ENCODE measurements at places on chromosomes 11 and 22.
A peak's percentile ranks its signal among the peaks of the same experiment; 100 is the strongest.

DNA sequence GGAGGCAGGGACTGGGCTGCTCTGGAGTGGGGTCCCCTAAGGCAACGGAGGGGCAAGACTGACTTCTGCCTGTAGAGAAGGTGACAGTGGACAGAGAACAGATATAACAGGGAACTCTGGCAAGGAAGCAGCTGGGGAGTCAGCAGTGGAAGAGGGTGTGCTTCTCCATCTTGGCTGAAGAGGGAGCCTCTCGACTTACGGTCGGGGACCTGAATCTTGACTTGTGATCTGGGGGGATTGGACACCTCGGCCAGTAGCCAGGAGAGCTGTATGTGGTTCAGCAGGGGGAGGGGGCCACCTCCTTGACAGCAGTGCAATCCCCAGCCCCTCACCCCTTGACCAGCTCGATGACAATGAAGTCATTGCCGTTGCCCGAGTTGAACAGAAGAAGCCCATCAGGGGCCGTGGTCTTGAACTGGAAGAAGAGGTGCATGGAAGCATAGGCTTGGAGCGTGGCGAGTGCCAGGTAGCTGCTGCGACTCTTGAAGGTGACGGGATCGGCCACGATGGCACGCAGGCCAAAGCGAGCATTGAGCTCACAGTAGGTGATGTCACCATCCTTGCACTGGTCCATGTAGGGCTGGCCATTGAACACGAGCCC lies 60.0 kb downstream of the SLC22A12 start:
- peak; percentile 45 for DNase-seq

- no peak for DNase-seq
These were observed 18.2 kb upstream of the GRK3 start for GRCh38 chr22:25546242-25546641.

- DNase-seq = no peak
These were observed 51.3 kb downstream of the BTG4 start for GRCh38 chr11:111460856-111461255.

GRCh38 chr22:28952857-28953256 lies 69.5 kb downstream of the ZNRF3 start:
- no peak for DNase-seq

DNA sequence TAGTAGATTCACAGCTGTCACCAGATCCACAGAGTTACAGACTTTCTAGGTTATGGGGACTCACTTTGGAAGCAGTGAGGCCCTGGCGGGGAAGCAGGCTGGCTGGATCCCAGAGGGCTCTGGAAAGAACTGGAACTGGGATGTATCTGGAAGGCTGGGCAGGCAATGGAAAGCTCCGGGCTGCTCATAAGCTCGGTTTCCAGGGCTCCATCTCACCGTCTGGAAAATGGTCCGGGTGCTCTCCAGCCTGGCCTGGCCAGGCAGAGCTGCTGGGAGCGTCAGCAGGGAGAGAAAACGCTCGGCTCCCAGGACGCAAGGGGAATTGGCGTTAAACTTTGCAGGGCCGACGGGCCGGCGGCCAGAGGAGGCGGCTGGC lies 335 bp upstream of the SEZ6L start:
- DNase-seq = peak; percentile 2

DNA sequence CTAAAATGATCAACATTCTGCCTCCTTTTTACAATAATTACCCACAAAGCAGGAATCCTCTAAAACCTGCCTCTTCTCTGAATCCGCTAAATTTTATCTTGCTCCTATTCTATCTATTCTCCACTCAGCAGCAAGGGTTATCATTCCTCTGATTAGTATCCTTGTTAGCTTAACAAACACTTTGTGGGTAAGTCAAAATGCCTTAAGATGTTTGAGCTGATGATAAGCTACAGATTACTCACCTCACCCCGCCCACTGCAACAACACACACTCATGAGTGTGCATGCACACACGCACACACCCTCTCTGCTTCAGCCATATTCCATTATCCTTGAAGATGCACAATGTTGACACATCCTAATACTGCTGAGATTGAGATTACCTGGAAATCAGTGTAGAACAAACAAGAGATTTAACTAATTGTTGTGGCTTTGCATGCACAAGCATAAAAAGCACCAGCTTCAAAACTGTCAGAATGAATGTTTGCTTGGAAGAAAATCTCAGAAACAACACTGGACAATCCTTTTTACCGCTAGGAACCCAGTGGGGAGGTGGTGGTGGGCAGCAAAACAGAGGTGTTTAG lies 130.9 kb downstream of the BBOX1 start:
- no peak for DNase-seq

DNA sequence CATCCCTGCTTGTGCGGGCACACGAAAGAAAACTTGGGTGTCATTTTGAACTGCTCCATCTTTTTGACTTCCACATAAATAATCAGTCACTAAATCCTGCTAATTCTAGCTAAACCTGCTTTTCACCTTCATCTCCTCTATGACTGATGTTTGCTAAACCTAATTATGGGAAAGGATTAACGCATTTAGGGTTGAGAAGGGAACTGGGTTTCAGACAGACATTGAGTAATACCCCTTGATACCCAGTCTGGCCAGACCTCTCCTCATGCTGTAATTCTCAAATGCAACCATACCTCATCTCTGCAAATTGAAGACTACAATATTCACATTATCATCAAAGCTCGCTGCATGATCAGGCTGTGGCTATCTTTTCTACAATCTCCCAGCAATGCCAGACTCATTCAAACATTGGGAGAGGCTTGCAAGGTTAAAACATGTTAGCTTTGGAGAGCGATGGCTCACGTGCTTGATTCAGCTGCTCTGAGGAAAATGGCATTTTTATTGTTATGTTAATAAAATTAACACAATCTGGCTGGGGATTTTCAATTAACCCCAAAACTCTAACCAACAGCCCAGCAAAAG lies 2.4 kb downstream of the HPS4 start:
- DNase-seq = no peak

DNA sequence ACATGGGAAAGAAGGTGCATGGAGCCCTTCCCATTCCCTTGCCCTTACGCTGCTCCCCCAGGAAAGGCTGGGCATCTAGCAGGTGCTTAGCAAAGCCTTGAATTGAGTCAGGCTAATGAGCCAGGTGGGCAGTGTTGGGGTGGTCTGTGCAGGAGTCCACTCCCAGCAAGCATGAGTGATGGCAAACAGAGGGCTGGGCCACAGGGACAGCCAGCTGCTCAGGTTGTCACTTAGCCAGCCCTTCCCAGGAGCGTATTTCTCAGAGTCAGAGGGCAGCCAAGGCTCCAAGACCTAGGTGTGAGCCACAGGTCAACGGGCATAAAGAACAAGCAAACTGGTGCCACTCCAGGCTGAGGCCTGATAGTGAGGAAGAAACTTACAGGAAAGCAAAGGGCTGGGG lies 149.8 kb downstream of the DSCAML1 start:
- DNase-seq = no peak

DNA sequence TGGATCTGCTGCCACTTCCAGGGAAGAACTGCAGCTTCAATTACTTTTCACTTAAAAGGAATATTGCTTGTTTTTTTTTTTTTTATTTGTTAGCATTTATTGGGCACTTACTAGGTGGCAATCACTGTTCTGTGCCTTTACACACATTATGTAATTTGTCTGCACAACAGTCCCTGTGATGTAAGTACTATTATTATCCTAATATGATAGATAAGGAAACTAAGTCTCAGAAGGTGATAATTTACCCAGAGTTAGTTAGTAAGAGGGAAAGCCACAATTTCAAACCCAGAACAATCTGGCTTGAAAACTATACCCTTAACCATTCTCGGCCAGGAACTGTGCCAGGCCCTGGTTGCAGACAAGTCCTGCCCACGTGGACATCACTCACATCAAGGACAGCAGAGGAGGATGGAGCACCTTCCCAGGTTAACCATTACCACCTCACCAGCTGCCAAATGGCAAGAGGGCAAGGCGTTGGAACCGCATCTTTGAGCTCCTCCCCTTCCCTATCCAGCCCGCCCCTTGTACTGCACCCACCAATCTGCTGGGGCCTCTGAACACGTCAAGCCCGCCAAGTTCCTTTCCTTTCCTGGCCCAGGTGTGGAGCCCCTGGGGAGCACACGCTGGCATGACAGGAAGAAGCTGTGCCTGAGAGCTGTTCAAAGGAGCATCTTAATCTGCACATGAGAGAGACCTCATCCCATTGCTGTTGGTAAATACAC lies 78.4 kb downstream of the NAV2 start:
- no peak for DNase-seq

DNA sequence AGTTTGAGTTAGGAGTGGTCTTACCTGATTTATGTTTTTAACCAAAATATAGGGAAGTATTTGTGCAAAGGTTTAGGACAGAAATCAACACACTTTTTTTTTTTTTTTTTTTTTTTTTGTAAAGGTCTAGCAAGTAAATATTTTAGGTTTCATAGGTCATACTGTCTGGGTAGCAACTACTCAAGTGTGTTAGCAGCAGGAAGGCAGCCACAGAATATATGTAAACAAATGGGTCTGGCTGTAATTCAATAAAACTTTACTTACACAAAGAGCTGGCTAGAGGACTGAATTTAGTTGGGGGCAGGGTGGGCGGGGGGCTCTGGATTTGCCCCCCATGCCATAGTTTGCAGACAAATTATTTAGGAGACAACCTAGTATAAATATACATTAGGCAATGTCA lies 510.4 kb downstream of the NELL1 start:
- DNase-seq = no peak

DNA sequence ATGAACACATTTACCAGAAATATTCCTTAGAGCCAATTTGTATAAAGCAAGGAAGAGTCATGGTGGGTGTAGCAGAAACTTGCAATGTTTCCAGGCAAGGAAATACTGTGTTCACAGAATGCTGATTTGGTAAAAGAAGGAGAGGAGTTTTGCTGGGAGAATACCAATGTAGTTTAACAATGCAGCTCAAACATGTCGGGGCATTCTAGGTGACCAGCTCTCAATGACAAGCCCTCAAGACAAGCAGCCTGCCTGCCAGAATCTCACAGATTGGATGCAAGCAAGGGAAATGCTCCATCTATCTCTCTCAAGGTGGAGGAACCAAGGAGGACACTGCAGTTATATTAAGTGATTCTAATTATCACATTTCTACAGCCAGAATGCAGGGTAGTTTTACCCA lies 190.4 kb downstream of the MAML2 start:
- no peak for DNase-seq

DNA sequence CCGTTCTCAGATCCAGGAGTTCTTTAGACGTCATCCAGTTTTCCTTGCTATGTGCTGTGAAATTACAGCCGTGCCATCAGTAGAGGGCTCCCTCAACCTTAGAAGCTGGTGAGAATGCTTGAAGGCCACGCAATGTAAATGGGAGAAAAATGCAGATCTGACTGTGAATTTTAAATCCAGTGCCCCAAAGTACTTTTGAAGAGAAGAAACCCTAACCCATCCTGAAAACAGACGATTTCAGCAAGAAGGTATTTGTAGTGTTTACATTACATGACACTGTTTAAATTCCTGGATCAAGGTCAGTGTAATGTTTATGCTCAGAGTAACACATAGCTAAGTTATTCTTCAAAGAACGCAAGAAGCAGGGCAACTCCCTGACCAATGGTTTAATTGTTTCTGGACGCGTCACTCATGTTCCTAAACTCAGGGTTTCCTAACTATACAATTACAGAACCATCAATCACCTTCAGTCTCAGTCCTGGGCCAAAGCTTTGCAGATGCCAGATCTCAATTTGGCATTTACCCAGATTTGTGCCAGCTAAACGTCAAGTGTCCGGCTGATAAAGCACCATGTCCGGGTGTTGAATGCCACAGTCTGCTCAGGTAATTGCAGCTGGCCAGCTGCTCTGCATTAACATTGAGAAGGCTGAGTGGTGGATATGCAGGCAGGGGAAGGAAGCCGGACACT lies 38.2 kb downstream of the ADAMTS8 start:
- DNase-seq = no peak

DNA sequence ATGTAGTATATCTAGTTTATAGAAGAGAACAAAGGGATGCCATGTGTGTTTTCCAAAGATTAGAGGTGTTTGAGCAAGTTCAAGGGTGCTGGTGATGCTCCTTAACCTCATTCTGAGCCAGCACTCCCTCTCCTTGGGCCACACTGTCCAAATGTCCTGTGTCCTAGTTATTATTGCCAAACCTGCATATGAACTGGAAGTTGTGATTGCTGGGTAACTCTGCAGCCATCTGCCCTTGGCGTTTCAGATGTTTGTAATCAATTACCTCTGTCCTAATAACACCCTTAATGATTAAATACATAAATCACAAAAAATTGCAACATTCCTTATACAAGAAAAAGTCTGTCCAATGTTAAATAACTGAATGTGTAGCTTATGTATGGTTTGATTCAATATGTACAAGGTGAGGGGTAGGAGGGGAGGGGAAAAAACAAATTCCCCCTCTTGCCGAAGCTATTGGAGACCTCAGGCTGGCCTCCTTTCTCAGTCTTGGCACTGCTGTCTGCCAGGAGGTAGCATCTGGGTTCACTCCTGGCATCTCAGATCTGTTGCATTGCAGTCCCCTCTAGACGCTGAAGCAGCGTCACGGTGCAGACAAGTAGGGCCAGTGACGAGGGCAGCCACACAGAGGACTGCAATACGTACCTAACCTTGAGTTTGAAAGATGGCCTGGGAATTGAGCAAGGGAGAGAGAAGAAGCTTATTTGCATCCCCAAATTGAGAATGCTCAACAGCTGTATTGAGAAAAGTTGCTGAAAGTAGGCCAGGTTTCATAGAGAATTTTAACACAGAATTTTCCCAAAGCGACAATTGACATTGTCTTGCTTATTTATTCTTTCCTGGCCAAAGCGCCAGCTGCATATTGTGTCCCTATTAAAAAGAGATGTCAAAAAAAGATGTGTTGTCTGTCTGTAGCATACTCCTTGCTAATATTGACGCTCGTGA lies 89.6 kb upstream of the ARHGAP32 start:
- DNase-seq = no peak

GRCh38 chr11:118184784-118185579 lies 8.5 kb upstream of the SCN2B start:
- no peak for DNase-seq

GRCh38 chr11:122159861-122160260 lies 43.8 kb upstream of the BLID start:
- DNase-seq = no peak

DNA sequence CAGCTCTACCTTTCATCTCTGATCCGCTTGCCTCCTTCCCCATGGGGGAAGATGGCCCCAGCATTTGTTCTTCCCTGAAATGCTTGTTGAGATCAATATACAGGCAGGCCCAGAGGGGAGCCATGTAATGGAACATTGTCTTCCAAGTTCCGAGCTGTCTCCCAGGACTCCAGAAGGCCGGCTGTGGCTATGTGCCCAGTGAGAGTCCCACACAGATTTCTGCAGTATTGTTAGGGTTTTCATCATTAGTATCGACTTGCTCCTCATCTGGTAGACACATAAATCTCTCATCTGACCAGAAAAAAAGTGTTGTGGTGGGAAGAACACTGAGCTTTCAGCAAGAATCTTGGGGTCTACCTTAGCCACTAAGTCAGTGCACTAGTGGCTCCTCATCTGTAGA lies 163.4 kb downstream of the TRIM29 start:
- no peak for DNase-seq

- no peak for DNase-seq
These were observed 15.1 kb upstream of the RGL4 start for GRCh38 chr22:23675502-23676415.

GRCh38 chr11:1757861-1758610 lies 5.7 kb downstream of the CTSD start:
- DNase-seq = no peak

All from B cell (primary cell).